ENCODE measurements at places on chromosomes 5 and 9.

- no peak for DNase-seq
Observed at GRCh38 chr9:114678130-114678529, 3.9 kb downstream of the TEX48 start.

- no peak for DNase-seq
Observed at GRCh38 chr5:127072861-127073846, at the start of gene C5orf63. Gene C5orf63 (minus strand): TSS chr5:127073502. CDS start chr5:127058995, 14,507 bp downstream.

GRCh38 chr5:131209506-131210150 is 38.9 kb downstream of the LYRM7 start:
- DNase-seq = peak; percentile 44

DNA sequence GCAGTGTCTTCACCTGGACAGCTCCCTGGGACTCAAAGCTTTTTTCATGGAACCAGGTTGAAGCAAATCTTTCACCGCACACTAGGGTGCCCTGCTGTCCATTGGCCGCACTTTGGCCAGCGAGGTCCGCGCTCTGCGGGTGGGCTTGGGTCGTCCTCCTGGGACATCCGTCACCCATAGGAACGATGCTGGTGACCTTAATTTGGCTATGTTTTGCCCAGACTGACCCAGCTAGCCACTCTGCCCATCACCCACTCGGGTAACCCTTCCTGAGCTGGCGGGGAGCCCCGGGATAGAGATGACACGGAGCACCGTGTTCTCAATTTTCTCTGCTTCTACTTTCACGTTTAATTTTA is 25.9 kb downstream of the ZDHHC11B start:
- DNase-seq = no peak

DNA sequence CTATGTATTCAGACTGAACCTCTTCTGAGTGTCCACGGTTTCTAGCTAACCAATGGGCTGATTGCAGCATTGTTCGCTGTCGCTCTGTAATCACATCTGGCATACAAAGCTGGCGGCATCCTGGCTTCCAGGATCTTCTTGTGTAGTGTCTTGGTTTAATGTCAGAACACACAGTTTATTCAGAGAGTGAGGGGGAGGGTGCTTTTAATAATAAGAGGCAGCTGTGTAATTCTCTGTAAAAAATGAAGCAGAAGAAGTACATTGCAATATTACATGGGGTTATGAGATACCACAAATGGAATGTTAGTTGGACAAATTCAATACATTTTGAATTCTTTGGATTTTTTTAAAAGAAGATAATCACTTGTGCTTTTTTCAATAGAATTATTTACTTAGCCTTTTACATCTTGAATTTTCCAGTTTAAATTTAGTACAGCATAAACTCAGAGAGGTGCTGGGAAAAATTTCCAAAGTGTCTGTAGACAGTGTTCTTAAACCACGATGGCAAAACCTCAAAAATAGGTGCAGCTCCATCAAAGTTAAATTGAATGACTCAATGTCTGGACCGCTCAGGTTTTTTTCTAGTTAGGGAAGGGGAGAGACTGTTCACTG is 206.0 kb downstream of the PCSK1 start:
- no peak for DNase-seq

DNA sequence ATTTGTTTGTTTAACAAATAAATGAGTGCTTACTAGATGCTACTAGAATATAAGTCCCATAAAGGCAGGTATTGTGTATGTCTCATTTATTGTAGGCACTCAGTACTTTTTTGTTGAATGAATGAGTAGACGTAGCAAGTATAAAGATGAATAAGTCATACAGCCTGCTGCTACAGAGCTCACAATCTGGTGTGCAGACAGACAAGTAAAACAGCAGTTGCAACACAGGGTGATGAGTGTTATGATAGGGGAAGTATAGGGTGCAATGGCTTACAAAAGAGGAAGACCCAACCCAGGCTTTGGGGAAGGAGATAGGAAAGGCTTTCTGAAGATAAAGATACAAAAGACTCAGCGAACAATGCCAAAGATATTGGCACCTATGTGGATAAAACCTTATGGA is 47.7 kb downstream of the SH3RF2 start:
- no peak for DNase-seq

- DNase-seq = no peak
Observed at GRCh38 chr9:27384262-27385014, 87.5 kb upstream of the EQTN start.

- DNase-seq = no peak
Observed at GRCh38 chr9:136847826-136848392, 1.3 kb upstream of the PHPT1 start.

- DNase-seq = no peak
Observed at GRCh38 chr9:94785215-94786169, 59.0 kb downstream of the AOPEP start.

GRCh38 chr5:151158287-151158661 is 695 bp upstream of the ANXA6 start:
- peak; percentile 27 for DNase-seq

DNA sequence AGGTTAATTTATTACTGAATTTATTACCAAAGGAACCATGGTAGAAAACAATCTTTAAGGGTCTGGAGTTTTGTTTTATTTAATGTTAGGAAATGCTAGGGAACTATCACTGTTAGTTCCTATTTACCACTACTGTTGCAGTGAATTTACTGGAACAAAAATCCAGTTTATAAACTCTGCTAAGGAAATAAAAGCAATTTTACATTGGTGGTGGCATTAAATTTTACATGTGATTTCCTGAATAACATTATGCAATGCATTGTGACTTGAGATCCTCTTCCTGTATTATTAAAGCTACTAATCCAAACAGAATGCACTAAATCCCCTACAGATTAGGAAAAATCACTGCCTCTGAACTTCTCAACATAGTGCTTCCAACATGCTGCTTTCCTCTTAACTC is 599.5 kb upstream of the PTGER4 start:
- no peak for DNase-seq

- DNase-seq = no peak
Observed at GRCh38 chr9:135098400-135099105, 11.1 kb downstream of the OLFM1 start.

- no peak for DNase-seq
Observed at GRCh38 chr5:142837081-142837725, 67.0 kb downstream of the ARHGAP26 start.

- DNase-seq = no peak
Observed at GRCh38 chr9:1951446-1951845, 63.7 kb upstream of the SMARCA2 start.

GRCh38 chr9:112224401-112225289 is 49.5 kb upstream of the SUSD1 start:
- DNase-seq = no peak

GRCh38 chr9:8232726-8233125 is 433.1 kb upstream of the DMAC1 start:
- no peak for DNase-seq

GRCh38 chr5:109865637-109866036 is 175.9 kb downstream of the MAN2A1 start:
- DNase-seq = peak; percentile 39

DNA sequence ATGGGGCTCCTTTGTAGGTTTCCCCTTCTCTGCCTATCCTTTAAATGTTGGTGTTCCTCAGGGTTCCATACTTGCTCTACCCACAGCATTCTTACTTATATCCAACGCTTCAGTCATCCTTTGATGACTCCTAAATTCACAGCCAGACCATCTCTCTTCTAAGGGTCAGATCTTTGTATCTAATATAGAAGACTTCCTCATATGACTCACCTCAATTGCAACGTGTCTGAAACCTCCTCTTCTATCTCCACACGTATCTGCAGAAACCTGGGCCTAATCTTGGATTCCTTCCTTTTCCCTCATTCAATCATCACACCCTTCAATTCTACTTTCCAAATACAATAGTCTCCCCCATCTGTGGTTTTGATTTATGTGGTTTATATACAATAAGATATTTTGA is 68.3 kb downstream of the HMGCR start:
- DNase-seq = no peak

Measured in DMS 273 treated with DMSO at 0.1 percent for 48 hours (cell line).